ENCODE measurements at places on chromosomes 5 and 9.

GRCh38 chr5:69451941-69452647 is 37.2 kb downstream of the MARVELD2 start:
- no peak for DNase-seq

DNA sequence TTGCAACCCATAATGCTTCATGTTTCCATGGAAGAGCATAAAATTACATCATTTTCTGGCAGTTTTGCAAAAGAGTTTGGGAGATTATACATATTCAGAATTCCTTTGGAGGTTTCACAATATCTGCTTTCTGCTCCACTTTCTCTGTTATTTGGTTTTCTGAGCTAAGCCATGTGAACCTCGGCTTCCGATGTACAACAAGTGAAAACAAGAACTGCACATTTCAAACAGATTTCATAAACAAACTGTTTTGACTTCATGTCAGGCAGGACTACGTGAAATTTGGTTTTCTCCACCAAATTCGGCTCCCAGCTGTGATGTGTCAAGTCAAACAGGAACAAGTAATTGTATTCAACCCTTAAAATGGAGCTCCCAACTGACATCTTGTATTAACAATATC is 609.8 kb downstream of the IRX1 start:
- DNase-seq: no peak

- no peak for DNase-seq
Measured at GRCh38 chr9:24572406-24572805, 26.7 kb upstream of the IZUMO3 start.

GRCh38 chr5:36600917-36601527 is 5.4 kb upstream of the SLC1A3 start:
- DNase-seq: no peak

- DNase-seq: no peak
Measured at GRCh38 chr5:93476251-93476742, 104.7 kb downstream of the NR2F1-AS1 start.

- DNase-seq: no peak
Measured at GRCh38 chr9:107409581-107410389, 79.8 kb downstream of the KLF4 start.

- DNase-seq: no peak
Measured at GRCh38 chr5:50476549-50476948, 35.5 kb upstream of the EMB start.

DNA sequence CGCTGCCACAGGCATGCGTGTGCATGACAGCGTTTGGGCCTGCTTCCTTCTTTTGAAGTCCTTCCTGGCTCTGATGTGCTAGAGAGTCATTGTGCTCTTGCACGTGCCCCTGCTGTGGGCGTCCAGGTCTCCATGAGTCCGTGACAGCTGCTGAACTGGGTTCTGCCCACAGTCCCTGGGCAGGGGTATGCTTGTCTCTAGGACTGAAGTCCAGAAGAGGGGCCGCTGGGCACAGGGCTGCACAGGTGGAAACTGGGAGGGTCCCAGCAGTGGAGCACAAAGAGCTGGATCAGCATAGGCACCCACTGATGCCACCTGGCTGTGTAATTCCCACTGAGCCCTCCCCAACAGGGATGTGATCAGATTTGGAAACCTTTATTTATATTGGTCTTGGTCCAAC is 169.4 kb downstream of the IRX2 start:
- DNase-seq: no peak

GRCh38 chr5:152514827-152515397 is 109.8 kb upstream of the NMUR2 start:
- DNase-seq: no peak

GRCh38 chr5:177985430-177986040 is 10.5 kb downstream of the PROP1 start:
- no peak for DNase-seq

GRCh38 chr5:56270058-56270457 is 36.9 kb upstream of the ANKRD55 start:
- no peak for DNase-seq

GRCh38 chr5:140835622-140836510 is 1.8 kb downstream of the PCDHA7 start:
- DNase-seq: no peak

GRCh38 chr9:112065806-112066606 is 109.1 kb downstream of the SUSD1 start:
- DNase-seq: peak; percentile 67

GRCh38 chr5:100855937-100856430 is 47.1 kb downstream of the ST8SIA4 start:
- DNase-seq: no peak

- no peak for DNase-seq
Measured at GRCh38 chr5:152701305-152701949, 296.3 kb upstream of the NMUR2 start.

- DNase-seq: no peak
Measured at GRCh38 chr5:169970339-169970738, 10.0 kb downstream of the INSYN2B start.

DNA sequence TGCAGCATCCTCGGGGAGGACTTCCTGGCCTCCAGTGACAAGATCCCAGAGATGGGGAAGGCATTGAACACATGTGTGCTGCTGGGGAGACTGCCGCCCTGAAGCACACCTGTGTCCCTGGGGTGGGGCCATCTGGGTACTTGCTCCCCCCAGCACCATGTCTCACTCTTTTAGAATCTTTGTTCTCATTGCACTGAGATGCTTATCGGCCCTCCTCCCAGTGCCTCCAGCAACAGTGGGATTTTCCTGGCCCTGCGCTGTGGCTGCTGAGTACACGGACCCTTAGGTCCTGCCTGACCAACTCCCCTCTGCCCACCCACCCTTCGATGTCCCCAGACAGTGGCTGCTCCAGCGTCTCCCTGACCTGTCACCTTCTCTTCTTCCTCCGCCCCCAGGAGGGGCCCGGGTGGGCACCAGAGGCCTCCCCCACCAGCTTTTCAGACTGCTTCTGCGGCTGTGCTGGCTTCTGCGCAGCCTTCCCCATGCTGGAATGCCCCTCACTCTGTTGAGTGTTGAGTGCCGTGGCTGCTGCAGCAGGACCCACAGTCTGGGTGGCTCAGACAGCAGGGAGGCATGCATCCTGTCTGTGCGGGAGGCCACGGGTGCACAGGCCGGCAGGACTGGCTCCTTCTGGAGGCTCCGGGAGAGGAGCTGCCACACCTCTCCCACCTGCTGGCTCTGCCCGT is 145.9 kb upstream of the IRX2 start:
- no peak for DNase-seq
